GM23248 (cell line): ENCODE measurements at places on chromosomes 7 and 10.

DNA sequence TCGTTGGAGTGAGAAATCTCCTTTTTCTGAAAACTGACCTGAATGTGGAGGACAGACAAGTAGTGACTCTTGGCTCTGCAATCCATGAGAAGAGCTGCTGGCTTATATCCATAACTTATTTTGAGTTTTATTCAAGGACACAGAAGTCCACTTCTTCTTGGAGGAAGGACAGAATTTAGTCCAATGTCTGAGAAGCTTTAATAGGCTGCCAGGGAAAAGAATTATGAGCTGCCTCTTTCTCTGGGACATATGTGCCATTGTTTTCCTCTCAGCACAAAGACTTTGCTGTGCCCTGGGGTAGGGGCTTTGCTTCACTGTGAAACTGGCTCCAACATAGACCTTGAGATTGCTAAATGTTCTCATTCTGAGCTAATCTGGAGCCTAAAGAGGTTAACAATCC is 20.5 kb upstream of the AOC1 start:
- no peak for DNase-seq

GRCh38 chr7:152588350-152588749 is 87.6 kb downstream of the XRCC2 start:
- peak; percentile 79 for DNase-seq

DNA sequence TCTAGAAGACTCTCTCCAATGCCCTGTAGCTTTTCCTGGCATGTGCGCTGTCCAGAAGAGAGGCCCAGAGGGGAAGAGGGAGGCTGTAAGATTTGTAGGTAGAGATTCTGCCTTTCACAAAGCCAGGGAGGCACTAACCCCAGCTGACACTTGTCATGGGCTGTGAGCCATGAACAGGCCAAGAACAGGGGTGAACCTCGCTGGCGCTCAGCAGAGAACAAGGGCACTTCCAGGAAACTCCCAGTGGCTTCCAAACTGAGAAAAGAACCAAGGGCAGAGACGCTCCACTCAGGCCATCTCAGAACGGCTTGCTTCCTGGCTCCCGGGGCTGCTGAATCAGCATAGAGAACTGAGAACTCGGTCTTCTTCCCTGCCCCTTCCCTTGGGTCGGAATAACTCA is 257.8 kb upstream of the ZNF32 start:
- DNase-seq, result no peak

DNA sequence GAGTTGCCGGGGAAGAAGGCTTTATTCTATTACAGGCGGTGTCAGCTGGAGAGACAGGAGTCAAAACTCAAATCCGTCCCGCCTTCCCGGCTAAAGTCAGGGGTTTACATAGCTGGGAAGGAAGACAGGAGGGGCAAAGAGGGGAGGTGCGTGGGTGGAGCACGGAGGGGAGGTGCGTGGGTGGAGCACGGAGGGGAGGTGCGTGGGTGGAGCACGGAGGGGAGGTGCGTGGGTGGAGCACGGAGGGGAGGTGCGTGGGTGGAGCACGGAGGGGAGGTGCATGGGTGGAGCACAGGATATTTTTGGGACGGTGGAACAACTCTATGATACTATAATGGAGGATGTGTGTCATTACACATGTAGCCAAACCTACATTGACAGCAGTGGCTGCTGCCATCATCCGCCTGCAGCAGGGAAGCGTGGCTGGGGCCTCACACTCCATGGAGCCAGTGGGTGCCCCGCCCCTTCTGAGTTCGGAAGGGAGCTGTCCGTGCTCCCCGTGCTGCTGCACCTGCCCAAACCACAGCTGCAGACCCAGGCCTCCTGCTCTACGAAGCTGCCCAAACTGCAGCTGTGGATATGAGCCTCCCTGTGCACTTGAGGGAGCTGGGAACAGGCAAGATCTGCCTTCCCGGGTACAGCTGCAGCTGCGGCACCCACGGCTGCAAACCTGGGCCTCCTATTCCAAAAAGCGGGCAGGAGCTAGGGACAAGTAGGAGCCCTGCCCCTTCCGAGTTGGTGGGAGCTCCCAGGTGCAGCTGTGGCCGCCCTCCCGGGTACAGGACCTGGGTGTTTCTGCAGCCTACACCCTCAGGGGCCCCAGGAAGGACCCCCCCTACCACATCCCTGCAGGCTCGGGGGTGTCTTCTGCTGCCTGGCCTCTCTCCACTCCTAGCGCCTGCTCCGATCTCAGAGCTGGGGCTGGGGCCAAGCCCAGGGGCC is 119.4 kb downstream of the DYNC2I1 start:
- no peak for DNase-seq

DNA sequence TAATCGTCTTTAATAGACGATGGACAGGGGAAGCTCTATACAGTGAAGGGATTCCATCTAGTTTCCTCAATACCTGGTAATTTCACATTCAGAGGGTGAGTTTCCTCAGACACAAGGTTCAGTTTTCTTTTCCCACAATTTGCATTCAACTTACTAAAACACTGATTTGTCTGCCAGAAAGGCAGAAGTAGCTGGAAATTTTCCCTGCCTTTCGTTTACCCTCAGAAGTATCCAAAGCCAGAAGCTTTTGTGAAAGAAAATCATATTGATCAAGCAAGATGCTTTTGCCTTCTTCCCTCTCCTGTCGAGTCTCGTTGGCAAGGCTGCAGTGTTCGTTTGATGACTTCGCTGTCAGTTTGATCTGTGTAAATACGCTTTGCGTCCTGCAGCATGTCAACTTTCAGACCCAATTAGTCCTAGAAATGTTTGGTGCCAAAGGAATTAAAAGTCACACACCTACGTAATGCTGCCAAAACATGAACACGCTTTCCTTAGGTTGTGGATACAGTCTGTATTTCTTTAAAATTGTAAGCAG is 631.9 kb upstream of the FOXK1 start:
- DNase-seq, result no peak

DNA sequence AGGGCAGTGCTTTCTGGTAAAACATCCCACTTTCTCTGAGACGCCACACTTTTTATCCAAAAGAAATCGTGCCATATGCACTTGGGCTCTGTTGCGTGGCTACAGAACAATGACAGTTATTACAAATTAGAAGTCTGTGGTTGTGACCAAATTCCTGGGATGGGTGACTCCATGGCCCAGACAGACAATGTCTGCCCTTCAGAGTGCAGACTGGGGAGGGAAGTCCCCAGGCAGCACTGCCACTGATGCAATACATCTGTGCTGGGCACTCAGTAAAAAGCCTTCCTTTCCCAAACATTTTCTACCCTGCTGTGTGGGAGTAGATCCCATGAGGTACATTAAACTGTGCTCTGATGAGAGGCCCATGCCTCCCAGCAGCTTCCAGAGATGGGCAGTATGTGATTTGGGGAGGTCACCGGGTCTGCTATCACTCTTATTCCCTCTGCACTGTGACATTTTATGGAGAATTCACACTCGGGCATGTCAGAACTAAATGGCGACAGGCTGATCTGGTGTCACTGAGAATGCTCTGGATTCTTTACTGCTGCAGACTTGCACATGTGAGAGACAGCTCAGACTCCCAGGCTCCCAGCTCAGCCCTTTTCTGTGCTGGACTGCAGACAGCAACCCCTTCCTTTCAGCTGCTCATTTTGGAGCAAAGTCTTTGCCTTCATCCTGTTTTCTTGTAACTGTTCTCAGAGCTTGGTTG is 243.5 kb upstream of the ZNF32 start:
- DNase-seq, result peak; percentile 83

DNA sequence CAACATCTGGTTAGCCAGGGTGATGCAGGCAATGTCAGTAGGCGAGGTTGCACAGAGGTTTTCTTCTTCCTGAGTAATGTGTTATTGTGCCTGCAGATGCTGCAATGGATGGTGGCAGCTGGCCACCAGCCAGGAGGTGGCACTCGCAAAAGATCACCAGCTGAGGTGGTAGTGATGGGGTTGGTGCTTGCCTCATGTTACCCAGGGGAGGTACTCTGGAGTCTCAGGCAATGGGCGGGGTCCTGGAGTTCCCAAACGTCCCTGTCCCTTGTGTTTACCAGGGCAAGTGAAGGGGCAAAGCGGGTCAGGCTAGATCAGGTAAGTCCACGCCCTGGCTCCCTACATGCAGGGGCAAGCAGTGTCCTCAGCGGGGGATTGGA is 21.1 kb downstream of the CLRN3 start:
- no peak for DNase-seq

DNA sequence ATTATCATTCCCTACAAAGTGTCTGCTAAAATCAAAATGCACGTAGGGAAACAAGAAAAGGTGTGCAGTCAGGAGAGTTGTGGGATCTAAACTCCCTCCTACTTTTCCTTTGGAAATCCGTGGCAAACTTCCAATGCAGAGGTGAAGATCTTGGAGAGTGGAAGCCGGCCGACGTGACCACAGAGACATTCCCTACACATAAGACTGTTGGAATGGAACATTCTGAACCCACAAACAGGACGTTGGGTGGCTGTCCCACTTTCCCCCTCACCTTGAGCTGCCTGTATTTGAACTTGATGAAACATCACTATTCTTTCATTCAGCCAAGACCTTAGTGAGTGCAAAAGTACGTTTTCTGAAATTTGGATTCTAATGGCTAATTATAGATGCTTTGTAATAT is 65.9 kb downstream of the PRKCQ start:
- DNase-seq, result no peak

DNA sequence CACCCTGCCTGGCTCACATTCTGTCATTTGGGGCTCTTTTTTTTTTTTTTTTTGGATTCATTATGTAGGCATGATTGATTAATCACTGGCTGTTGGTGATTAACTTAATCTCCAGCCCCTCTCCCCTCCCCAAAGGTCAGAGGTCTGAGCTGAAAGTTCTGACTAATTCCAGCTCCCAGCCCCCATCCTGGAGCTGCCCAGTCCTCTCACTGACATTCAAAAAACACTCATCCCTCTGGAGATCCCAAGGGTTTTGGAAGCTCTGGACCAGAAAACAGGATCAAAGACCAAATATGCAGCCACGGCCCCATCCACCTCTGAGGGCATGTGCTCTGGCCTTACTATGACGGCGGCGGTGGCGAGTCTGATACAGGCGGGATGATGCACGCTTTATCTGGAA is 53.8 kb downstream of the RBM17 start:
- no peak for DNase-seq

DNA sequence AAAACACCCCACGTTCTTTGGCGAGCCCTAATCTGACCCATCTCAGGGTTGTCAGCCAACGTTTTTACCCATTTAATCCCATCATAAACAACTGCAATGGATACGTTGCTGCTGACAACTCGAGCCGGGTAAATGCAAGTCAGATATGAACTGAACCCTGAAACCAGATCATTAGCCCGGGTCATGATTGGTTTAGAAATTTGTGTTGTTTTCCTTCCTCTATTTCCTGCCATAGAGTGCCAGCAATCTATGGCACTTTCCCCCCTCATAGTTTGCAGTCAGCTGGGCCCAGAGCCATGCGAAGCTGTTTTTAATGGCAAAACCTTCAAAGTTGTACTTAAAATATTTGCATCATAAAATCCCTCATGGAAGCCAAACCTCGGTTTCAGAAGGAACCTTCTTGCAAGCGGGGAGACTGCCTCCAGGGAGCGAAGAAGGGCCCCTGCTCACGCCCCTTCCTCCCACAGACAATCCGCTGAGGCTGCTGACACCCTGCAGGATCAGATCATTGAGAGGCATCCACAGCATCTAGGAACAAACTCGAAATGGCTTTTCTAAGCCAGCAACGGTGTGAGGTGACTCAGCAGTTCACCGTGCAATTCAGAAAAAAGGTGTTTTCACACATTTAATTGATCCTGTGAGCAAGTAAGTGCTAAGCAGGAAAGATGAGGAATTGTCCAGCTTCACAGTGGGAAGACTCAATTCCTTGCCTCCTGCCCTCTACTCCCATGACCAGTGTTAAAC is 710.1 kb downstream of the PARD3 start:
- DNase-seq, result no peak

DNA sequence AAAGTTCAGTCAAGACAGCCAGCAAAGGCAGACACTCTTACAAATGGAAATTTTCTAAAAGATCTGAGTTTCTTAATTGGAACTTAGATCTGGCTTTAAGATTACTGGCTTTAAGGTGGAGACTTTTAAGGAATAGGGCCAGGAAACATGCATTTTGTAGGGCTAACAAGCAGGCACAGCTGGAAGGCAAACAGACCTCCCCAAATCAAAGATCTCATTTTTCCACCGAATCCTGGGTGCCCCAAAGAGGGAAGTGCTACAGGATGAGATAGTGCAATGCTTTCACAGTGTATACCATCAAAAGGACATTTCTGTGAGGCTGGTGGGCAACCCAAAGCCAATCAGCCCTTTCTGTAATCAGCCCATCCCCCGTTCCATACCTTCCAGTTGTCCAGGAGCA is 27.4 kb downstream of the MRPL32 start:
- DNase-seq, result no peak

- DNase-seq, result peak; percentile 91
Measured at GRCh38 chr7:40468891-40469864, 334.4 kb downstream of the SUGCT start.

- DNase-seq, result peak; percentile 66
Measured at GRCh38 chr10:130301021-130301892, 165.1 kb downstream of the GLRX3 start.

DNA sequence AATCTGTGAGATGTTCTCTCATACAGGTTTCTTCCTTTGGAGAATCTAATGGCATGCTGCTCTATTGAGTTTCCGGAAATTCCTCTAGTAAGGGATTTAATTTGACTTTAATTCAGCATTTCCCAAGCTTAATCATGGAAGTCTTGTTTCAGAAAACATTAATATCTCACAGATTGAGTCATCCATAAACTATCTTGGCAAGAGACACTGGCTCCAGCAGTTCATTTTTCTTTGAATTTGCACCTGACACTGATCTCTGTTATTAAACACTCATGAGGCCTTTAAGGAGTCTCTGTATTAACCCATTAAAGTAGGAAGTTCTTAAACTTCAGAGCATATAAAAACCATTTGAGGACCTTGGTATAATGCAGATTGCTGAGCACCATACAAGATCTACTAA is 3.6 kb upstream of the ITGB8 start:
- DNase-seq, result peak; percentile 66

DNA sequence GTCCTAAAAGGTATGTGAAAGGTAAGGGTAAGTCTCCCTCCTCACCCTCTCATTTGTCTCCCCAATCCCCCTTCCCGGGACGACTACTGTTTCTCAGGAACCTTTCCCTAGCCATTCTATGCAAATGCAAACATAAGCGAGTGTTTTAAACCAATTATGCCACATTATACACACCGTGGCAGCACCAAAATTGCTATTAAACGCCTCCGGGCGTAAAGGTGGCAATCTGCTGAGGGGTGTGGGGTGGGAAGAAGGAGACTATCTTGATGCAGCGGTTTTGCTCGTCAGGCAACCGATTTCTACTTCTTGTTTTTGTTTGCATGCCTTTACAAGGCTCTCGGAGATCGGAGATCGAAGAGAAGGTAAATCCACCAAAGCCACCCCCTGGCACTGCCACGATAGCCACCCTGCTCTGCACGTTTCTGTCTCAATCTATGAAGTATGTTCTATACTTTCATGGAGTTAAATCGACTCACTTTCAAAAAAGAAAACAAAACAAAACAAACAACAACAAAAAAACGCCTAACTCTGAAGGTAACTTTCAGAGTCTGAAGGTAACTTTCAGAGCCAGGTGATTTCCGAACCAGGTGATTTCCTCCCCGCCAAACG is 46.0 kb upstream of the CDK1 start:
- DNase-seq, result no peak
